Left cardiac atrium (tissue), 4 donors: ENCODE measurements at places on chromosomes 3 and 15. TPM values are rescaled to one million over a fixed set of nuclear protein-coding genes. Genes with fewer than 3 reads are reported as not detected.

TMOD2 gene
- total RNA-seq = 16.7 TPM

GRCh38 chr15:85543741-85544155, 163.3 kb downstream of the AKAP13 start:
- peak; percentile 66 for DNase-seq

DNA sequence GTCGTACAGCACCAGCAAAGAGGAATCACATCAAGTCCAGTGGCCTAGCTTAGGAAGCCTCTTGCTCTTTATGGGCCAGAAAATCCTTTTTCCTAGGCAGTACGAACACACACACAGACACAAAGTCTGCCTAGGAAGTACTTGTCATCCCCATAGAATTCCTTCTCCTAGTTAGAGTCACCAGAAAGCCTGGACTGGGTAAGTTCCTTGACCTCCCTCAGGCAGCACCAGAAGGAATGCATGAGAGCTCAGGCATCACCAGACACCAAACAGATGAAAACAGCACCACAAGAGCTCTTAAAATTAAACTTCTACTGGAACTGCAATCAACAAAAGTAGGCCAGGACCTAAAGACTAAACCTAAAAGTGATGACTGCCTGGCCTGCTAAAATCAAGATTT, 192.9 kb upstream of the CCDC54 start:
- no peak for DNase-seq

- DNase-seq = no peak
Observed at GRCh38 chr3:168839653-168840052, 743.9 kb upstream of the GOLIM4 start.

GRCh38 chr3:33437556-33438283, 2.5 kb downstream of the UBP1 start:
- DNase-seq = peak; percentile 64

GRCh38 chr15:39296955-39297354, 283.9 kb upstream of the THBS1 start:
- DNase-seq = no peak
